ENCODE measurements at places on chromosomes 16 and 17.
A peak's percentile ranks its signal among the peaks of the same experiment; 100 is the strongest.

GRCh38 chr17:19753051-19753509 lies 5.0 kb upstream of the ALDH3A1 start:
- no peak for DNase-seq

- no peak for DNase-seq
Measured at GRCh38 chr16:87697256-87697655, 68.5 kb downstream of the KLHDC4 start.

GRCh38 chr16:18800775-18801144 lies 589 bp downstream of the ARL6IP1 start:
- no peak for DNase-seq

GRCh38 chr17:42097691-42098631 lies at the start of gene ZNF385C:
Gene ZNF385C, minus strand, starts transcription at chr17:42098473. Its CDS starts 35,417 bp downstream, at chr17:42063056.
- DNase-seq: peak; percentile 53

GRCh38 chr17:81339191-81339533 lies 44.1 kb upstream of the SLC38A10 start:
- no peak for DNase-seq

- no peak for DNase-seq
Measured at GRCh38 chr17:65051922-65052321, 4.6 kb downstream of the GNA13 start.

DNA sequence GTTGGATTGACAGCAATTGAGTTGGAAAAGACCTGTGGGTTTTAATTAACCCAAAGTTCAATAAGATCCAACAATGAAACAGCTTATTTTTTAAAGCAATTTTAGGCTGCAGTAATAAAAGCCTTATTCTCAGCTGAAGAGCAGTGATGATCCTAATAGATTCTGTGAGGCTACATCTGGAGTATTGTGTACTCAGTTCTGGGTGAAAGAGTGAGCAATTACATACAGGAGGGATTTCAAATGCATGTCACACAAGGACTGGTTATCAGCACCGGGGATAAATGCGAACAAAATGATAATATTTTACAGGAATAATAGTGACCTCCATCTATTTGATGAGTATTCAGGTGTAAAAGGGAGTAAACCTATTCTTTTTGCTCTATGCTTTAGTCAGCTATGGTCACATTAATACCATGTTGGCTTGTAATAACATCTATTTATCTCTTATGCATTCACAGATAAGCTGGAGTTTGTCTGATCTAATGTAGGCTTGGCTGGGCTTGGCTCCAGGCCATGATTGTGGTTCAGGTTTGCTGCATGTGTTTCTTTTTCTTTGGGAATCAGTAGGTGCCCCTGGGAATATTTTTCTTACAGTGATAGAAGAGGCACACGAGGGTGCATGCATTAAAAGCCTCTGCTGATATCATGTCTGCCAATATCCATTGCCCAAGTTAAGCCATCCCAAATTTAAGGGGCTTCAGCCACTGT lies 22.2 kb upstream of the TOX3 start:
- DNase-seq: no peak

DNA sequence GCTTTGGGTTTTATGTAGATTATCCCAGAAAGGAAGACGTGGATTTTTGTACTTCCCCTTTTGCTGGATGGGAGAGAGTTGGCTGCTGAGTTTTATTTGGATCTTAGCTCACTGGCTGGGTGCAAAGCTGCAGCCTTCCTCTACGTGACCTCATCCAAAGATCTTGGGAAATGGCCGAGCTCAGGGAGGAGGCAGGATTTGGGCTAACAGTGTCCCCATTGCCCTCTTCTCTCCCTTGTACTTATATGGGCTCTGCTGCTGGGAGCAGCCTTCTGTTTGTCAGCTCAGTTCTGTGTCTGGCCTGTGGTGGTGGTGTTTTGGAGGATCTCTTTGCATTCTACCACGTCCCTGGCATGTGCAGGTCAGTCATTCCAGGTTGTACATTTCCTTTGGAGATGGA lies 2.0 kb downstream of the AOC3 start:
- DNase-seq: no peak

Data from activated CD4-positive, alpha-beta T cell treated with anti-CD3 and anti-CD28 coated beads, Interleukin-2, amount 50 U/mL, for 48 hours (primary cell).